ENCODE measurements at places on chromosomes 13 and 19.

DNA sequence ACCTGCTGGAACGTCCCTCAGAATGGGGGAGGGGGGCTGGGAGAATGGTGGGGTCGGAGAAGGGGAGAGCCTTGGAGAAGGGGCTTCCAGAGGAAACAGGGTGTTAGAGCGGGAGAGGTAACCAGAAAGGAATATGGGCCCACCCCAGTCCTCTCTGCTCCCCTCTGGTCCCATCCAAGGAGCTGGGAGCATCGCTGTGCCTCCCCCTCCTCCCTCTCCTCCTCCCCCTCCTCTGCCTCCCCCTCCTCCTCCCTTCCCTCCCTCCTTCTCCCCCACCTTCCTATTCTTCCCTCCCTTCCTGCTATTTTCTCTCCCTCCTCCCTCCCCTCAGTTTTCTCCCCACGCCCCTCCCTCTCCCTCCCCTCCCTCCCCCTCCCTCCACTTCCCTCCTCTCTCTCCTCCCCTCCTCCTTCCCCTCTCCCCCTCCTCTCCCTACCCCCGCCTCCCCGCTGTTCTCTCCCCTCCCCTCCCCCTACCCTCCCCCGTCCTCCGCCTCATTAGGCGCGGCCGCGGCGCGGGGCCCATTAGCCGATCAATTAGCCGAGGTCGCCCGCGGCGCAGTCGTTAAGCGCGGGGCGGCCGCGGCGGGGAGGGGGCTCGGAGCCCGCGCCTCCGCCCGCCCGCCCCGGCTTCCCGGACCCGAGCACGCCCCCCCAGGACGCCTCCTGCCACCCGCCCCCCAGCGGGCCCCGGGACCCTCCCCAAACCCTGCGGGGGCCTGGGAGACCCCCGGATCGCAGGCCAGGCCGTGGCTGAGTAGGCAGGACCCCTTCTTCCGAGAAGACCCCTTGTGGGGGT is 15.4 kb downstream of the TLE5 start:
- no peak for DNase-seq

GRCh38 chr13:57858376-57858775 is 226.8 kb downstream of the PCDH17 start:
- no peak for DNase-seq

GRCh38 chr19:29992233-29992867 is 50.3 kb downstream of the URI1 start:
- DNase-seq, result no peak

DNA sequence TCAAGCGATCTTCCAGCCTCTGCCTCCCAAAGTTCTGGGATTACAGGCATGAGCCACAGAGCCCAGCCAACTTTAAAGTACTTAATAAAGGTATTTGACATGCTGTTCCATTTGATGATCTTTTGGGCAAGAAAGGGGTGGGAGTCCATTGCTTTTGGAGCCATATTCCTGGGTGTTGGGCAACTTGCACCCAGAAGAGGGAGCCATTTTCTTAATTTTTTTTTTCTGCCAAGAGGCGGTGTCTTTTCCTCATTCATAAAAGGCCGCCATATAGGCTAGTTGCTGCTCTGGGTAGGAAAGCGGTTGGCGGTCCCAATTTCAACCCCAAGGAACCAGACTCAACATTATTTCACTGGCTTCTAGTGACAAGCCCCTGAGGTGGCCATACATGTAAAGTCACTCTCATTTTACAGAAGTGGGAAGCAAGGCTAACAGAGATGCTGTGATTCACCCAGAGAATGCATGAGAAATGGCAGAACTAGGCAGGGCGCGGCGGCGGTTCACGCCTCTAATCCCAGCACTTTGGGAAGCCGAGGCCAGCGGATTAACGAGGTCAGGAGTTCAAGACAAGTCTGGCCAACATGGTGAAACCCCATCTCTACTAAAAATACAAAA is 139.6 kb downstream of the CACNA1A start:
- DNase-seq, result no peak

GRCh38 chr19:7830272-7830771 is 304 bp downstream of the EVI5L start:
- DNase-seq, result no peak

- DNase-seq, result no peak
Observed at GRCh38 chr19:35442091-35442490, 6.0 kb upstream of the FFAR2 start.

DNA sequence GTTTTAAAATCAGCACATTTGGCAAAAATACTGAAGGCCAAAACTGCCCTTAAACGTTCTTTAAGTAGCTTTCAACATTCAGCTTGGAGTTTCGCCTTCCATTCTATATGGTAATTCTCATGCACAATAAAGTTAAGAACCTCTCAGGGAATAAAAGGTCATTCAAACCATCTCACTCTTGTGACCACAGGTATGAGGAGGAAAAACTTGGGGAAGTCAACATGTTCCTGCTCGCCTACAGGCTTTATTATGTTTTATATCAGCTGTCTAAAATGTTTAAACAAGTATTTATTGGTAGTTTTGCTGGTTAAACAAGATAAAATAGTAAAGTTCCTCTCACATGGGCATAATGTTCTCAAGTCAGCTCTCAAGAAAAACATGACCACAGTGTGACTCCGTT is 19.9 kb upstream of the TM9SF2 start:
- no peak for DNase-seq

DNA sequence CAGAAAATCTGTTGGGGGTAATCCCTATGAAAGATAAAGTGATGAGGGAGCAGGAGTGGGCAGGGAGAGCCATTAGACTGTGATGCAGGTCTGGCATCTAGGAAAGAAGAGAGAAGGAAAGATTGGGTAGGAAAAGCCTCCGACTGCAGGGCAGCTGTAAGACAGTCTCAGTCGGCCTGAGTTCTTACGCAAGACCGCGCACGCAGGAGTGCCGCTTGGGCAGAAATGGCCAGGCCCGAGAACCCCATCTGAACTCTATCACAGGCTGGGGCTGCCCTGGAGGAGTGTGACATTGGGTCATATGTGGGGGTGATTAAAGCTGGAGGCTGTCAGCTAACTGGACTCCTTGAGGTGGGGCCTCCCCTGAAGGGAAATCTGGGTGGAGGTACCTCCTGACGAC is 13.9 kb upstream of the FBXL3 start:
- DNase-seq, result no peak

GRCh38 chr19:34118879-34119748 is 53.2 kb upstream of the LSM14A start:
- DNase-seq, result no peak

DNA sequence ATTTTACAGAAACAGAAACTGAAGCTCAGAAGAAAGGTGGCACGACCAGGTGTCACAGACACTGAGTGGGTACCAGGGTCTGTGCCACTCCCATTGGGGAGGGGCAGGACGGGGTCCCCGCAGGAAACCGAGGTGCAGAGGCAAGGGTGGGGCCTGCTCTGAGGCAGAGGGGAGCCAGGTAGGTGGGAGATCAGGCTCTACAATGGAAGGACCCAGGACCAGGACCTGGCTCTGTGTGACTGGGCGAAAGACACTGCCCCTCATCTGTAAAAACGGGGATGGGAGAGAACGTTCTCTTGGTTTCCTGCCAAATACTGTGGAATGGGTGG is 2.8 kb downstream of the PTGIR start:
- DNase-seq, result no peak
